ENCODE measurements at places on chromosomes 4 and X. TPM values are rescaled to one million over a fixed set of nuclear protein-coding genes. Genes with fewer than 3 reads are reported as not detected.

DNA sequence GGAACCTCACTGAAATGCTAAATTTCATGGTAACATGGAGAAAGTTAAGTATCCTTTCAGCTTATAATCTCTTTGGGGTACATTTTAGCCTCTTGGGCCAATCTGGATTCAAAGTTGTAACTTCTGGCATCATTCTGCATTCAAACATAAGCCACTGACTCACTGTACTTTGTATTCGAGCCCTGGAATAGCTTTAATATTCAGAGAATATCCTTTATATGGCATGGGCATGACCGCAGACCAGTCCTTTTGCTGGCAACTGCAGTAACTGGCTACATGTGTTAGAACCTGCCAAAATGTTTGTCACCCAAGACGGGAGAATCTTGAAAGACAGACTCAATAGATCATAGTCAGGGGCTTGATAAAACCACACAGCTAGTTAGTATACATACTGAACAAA, 3.3 kb downstream of the GASK1B start:
- DNase-seq: no peak

GRCh38 chr4:34950926-34951325, 1293.4 kb downstream of the ARAP2 start:
- DNase-seq: no peak

DNA sequence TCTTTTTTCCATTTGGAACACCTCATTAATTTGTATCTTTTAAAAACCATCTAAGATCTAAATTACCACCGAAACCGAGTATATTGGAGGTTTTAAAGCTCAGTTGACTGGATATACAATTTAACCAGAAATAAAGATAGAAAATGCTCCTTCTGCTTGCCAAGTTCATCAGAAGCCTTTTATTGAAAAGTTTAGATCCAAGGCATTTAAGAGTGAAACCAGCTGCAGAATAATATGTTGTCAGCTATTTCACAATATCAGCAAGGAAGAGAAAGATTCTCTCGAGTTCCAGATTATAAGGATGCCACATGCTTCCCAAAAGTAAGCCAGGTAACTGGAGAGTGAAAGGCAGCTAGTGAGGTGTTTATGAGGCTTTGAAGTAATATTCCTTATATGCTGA, 217.4 kb downstream of the DCTD start:
- DNase-seq: no peak

- DNase-seq: no peak
These were observed 30.3 kb upstream of the LAP3 start for GRCh38 chr4:17546678-17547077.

Gene PNMA6F
- total RNA-seq: not detected

Gene DOK7
- total RNA-seq: 10.7 TPM

DNA sequence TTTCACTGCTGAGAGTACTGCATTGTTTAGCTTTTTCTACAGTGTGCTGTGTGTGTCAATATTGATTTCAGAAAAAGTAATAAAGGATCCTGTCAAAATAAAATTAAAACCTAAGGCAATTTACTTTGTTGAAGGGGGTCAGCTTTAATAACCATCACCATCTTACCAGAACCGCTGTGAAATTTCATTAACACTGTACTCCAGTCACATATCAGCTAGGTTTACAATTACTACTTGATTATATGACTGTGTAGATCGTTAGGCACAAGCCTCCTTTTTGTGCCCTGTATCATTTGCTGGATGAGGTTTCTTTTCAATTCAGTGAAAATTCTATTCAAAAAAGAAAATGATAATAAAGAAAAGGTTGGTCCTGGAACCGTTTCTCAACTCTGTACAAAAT, 917.2 kb downstream of the CENPC start:
- no peak for DNase-seq

DNA sequence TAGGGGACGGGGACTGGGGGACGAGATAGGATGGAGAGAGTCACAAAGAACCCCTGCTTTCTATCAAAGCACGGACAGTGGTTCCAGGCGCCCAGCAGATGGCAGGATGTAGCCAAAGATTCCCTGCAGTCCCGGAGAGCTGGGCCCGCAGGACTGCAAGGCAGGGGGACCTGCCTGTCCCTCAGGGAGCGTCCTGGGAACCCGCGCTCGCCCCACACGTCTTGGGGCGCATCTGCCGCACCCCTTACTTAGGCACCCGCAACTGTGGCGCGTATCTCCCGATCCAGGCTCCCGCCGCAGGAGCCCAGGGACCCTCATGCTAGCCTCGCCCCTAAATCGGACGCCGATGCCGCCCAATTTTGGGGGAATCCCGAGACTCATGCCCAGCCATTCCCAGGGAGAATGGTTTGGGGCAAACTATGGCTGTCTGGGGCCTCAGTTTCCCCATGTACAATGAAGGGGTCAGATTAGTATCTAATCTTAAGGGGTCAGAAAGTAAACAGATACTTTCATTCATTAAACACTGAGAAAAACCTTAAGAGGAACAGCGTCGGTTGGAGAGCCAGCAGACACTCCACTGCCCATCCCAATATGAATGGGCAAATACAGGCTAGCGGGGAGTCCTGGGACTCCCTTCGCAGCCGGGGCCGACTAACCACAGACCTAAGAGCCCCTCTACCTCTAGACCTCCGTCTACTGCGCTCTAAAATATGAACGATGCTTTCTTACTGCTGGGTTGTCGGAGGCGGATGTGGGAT, 581 bp upstream of the STK32B start:
- peak; percentile 59 for DNase-seq

GRCh38 chrX:53356186-53356585, 66.3 kb downstream of the SMC1A start:
- no peak for DNase-seq

Gene SHROOM3
- 66.6 TPM for total RNA-seq

DNA sequence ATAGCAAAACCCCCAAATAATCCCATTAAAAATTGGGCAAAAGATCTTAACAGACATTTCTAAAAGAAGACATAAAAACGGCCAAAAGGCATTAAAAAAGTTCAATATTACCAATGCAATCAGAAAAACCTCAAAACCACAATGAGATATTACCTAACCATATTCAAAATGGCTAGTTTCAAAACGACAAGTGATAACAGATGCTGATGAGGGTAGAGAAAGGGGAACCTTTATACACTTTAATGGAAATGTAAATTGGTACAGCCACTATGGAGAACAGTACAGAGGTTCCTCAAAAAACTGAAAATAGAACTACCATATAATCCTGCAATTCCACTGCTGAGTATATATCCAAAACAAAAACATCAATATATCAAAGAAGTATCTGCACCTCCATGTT, 6.2 kb downstream of the AADAT start:
- no peak for DNase-seq

All from renal cortical epithelial cell (primary cell).